Liver (tissue), 10 donors: ENCODE measurements at places on chromosomes 6 and 20. TPM values are rescaled to one million over a fixed set of nuclear protein-coding genes. Genes with fewer than 3 reads are reported as not detected.
A peak's percentile ranks its signal among the peaks of the same experiment; 100 is the strongest.

SIRPB2 gene
- total RNA-seq, result 2.8 TPM

COL19A1 gene
- 0.51 TPM for total RNA-seq

AGPAT1 gene
- 14.7 TPM for total RNA-seq

DNA sequence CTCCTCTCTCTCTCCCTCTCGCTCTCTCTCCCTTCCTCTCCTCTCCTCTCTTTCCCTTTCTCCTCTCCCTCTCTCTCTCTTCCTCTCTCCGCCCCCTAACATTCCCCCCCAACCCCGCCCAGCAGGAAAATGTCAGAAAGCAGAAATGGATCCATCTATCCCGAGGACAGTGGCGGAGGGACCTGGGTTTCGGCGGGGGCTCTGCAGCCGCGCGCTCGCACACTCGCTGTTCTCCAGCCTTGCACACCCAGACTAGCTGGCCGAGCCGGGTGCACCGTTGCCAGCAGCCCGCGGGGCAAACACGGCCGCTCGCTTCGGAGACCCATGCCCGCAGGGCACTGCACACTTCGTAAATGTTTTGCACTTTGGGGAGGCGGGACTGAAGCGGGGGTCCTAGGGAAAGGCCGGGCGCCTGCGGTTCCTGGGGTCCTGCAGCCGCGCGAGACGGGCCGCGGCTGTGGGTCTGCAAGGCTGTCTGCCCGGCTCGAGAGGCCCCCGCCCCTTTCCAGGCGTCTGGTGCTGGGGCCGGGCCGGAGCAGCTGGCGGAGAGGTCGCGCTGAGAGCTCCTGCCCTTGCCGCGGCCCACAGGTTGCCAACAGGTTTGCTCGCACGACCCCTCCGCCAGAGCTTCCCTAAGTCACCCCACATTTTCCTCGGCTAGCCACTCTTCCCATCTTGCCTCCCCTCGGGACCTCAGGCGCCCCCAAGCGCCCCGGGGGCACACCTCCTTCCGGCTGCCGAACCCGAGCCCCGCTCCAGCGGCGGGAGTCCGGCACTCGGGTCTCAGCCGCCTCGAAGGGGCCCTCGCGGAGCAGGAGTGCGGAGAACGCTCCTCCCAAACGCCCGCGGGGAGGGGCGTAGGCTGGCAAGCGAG, 818 bp upstream of the MDGA1 start:
- DNase-seq, result no peak

GRCh38 chr6:68735866-68736265, 100.8 kb downstream of the ADGRB3 start:
- DNase-seq, result no peak

DNA sequence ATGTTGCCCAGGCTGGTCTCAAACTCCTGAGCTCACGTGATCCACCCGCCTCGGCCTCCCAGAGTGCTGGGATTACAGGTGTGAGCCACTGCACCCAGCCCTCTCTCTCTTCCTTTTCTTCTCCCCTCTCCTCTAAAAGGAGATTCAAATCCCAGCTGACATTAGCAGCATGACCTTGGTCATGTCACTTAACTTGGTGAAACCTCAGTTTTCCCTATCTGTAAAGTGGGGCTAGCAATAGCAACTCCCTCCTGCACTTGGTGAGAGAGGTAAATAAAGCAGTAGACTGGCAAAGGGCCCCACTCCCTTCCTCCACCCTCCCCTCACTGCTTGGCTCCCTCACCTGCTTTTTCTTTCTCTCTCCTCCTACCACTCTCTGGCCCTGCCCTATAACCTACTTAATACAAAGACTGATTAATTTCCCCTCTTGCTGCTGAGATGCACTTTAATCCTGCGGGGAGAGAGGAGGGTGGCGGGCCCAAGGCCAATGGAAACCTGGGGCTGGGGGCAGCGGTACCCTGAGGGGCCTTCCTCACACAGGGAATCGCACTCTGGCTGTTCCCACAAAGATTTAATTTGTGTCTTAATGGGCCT, 54.2 kb upstream of the ZFAND3 start:
- DNase-seq, result no peak

- DNase-seq, result no peak
Observed at GRCh38 chr6:51094271-51094670, 275.6 kb downstream of the TFAP2B start.

DNA sequence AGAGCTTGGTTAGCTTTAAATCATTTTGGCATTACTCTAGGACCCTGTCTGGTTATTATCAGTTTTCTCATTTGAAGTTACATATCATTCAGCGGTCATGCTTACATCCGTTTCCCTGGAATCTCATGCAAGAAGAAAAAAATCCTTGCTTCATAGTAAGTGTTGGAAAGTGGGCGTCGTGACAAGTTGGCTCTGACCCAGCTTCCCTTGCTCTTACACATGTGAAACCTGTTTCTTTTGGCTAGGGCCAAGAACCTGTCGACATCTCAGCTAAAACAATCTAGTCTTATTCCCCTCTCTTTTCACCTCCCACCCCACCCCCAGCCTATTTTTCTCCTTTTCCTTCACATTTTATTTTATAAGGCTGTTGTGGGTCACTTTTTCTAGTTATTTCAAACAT, 45.5 kb downstream of the ANKS1A start:
- DNase-seq, result peak; percentile 39

DNA sequence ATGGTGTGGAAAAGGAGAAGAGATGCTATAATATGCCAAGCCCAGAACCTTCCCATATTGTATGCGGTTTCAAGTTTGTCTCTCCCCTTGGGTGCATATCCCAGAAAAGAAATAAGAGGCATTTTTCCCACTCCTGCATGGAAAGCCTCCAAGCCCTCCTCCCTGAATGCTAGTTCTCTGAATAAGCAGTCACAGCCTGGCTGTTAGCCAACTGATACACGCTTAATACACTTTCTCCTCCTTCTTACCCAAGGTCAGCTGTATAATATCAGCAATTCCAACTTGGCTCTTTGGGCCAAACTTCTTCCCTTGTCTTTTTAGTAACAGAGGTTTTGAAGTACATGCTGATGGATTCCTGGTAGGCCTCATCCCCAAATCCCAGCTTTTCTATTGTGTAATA, 440.1 kb downstream of the EPHA7 start:
- no peak for DNase-seq

DNA sequence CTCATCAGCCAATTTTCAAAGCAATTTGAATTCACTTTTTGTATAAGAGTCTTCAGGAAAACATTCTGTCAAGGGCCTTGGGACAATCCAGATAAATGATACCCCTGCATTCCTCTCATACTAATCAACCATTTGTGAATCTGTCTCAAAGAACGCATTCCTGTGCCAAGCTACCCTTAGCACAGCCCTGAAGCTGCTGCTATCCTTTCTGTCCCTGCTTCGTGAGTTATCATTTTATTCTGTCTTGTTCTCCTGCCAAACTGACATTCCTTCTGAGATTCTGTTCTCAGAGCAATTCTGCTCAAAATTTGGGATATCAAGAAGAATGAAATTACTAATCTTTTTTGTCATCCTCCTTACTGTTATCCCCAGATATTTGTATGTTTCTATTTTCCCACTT, 213.9 kb upstream of the STXBP5 start:
- no peak for DNase-seq

GRCh38 chr6:50091641-50092040, 41.9 kb upstream of the DEFB112 start:
- DNase-seq, result no peak

DNA sequence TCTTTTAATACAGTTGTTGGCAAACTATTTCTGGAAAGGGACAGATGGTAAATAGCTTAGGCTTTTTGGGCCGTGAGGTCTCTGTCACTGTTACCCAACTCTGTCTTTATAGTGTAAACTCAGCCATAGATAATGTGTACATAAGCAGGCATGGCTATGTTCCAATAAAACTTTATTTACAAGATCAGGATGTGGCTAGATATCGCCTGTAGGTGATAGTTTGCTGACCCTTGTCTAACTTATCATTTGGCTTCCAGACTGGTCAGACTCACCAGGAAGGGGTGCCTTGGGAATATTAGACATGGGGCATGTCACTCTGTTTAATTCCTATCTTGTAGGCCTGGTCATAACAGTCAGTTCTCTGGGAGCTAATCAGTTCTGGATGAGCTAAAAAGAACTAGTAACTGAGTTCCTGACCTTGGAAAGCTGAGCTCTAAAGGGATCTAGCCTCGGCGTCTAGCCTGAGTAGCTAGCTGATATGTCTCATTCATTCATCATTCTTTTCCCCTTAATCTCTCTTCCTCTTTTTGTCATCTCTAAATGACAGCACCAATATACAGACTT, 163.6 kb downstream of the SLC16A10 start:
- no peak for DNase-seq

DNA sequence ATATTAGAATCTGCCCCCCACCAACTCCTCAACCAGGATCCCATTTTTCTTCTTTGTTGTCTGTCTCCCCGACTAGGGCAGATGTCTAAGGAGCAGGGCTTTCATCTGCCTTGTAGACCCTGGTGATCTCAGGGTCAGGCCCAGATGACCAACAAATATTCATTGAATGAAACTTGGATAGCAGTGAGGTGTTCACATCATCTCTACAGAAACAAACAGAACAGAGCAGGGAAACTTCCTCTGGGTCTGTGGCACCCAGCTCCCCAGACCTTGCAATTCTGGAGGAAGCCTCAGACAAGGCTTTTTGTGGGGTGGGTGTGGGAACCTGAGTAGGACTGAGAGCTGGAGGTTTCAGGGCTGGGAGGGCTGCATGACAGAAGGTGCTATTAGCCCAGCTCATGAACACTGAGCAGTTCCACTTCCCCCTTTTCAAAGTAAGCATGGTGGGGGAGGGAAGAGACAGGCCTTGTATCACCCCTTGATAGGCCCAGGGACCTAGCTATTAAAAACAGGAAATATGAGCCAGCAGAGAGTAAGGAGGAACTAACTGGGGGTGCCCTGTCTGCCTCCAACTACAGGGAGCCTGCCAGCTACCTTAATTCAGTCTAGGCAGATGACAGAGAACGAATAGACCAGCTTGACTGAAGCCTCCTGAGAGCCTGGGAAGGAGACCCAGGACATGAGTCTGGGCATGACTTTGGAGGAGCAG, 37.3 kb upstream of the TOP1 start:
- no peak for DNase-seq

DNA sequence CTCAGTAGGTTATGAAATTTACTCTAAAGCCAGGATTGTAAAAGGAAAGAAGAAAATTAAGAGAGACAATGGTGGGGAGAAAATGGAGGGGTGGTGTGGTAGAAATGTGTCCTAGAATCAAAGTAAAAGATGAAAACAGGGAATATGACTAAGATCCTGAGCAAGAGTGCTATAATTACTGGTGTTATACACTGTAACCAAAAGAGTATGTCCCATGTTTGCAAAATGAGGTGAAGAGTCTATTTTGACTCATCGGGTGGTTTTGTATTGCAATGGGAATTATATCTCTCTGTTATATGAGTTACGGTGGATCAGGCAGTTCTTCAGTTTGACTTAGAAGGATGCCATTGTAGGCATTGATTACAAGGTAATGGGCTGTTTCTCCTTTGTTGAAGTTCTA, 8.5 kb downstream of the L3MBTL3 start:
- DNase-seq, result no peak

DNA sequence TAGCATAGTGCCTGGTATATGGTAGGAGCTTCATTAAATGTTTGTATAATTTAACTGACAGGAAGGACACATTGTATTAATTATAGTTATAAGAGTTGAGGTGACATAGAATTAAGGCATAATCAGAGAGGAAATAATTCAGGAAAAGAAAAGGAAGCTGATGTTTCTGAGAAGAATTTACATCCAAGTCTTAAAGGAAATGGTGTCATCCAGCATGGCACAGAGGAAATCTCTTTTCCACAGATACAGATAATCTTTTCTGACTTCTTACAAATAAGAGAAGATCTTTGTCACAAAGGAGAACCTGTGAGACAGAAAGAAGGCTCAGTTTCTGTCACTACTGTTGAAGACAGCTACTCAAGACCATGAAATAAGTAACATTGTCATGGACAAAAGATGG, 222.5 kb downstream of the GJA1 start:
- DNase-seq, result no peak

GRCh38 chr6:42520786-42521607, 42.8 kb upstream of the UBR2 start:
- no peak for DNase-seq

DNA sequence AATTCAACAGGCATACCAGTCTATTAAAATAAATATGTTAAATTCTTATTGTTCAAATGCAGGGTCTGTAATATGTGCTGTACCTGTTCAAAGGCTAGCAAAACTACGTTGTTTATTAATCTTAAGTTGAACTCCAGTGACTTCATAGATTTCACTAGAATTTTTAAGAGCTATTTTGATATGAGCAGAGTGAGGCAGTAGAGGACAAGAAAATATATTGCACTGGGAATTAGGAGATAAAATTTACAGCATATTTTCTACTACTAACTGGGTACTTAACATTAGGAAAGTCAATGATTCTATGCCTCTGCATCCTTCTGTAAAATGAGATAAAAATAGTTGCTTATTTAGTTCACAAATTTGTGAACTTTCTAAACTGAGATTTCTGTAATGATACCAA, 162.2 kb upstream of the BMP5 start:
- DNase-seq, result no peak

- DNase-seq, result no peak
Observed at GRCh38 chr6:127606131-127606562, 29.2 kb downstream of the C6orf58 start.

GRCh38 chr20:10947726-10948125, 273.9 kb upstream of the JAG1 start:
- DNase-seq, result no peak

DNA sequence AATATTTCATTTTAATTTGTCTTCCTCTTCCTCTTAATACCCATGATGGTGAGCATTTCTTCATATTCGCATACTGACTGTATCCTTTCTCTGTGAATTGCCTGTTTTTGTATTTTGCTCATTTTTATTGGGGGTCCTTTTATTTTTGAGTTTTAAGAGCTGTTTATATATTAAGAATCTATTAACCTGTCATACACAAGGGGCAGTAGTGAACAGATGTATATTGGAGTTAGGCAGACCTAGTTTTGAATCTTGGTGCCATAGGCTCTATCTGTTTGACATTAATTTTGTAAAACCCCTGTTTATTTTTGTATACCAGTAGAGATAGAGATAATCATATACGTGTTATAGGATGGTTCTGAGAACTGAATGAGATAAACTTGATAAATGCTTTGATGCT, 3.1 kb upstream of the WFDC5 start:
- no peak for DNase-seq

DNA sequence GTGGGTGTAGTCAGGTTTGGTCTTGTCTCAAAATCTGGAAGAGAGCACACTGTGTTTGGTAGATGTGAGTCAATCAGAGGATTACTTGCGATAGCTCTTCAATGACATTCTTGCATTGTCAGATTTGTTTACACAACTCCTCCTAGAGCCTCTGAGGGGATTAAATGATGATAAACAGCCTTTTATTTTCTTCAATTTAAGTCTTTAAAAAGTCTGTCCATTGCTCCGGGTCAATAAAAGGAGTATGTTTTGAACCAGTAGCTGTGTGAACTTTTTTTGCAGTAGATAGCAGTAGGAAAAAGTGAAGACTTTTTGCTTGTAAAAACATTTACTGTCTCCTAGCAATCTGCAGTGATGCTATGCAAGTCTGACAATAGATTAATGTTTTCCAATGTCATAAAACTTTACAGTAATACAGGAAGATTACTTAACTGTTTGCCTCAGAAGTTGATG, 49.9 kb downstream of the GJA1 start:
- DNase-seq, result no peak

DNA sequence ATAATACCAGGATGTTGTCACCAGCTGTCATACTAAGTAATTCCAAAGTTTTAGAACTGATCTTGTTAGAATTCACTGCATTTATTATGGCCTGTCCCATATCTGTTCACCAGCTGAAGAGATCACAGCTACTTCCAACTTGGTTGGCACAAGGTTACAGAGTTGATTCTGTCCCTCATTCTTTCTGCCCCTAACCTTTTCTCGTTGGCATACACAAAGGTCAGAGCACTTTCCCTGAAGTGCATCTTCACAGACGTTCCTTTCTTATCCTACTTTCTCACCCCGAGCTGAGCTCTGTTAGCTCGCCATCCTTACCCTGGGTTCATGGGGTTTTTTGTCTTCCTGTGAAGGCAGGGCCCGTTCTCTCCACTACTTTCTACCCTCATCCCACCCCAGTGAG, 66.0 kb upstream of the VSTM2L start:
- no peak for DNase-seq
